ENCODE measurements at places on chromosomes 12 and 14.
A peak's percentile ranks its signal among the peaks of the same experiment; 100 is the strongest.

- DNase-seq: no peak
Measured at GRCh38 chr12:120654656-120655055, 14.2 kb downstream of the CABP1 start.

GRCh38 chr12:97299847-97300246, 162.8 kb upstream of the RMST start:
- no peak for DNase-seq

DNA sequence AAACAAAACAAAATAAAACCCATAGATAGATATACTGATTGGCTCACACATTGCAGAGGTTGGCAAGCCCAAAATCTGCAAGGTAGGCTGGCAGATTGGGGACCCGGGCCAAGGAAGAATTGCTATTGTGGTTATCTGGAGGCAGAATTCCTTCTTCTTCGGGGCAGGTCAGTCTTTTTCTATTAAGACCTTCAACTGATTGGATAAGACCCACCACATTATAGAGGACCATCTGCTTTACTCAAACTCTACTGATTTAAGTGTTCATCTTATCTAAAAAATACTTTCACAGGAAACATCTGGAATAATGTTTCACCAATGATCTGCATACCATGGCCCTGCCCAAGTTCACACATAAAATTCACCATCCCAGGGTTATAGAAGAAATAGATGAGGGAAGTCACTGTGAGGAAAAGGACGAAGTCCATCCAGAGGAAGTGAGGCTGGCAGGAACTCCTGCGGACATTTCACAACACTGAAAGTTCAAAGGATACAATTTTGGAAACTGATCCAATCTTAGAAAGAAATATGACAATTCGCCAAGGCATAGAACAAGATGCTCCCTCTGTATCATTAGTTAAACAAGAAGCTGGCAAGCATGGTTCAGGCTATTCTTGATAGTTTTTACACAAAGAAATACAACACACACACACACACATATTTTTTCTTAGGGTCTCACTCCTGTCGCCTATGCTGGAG, 127.6 kb upstream of the MED13L start:
- DNase-seq: no peak

- DNase-seq: no peak
Measured at GRCh38 chr12:51189790-51190355, 16.9 kb upstream of the TFCP2 start.

- peak; percentile 4 for DNase-seq
Measured at GRCh38 chr12:78863482-78864402, 832 bp upstream of the SYT1 start.

DNA sequence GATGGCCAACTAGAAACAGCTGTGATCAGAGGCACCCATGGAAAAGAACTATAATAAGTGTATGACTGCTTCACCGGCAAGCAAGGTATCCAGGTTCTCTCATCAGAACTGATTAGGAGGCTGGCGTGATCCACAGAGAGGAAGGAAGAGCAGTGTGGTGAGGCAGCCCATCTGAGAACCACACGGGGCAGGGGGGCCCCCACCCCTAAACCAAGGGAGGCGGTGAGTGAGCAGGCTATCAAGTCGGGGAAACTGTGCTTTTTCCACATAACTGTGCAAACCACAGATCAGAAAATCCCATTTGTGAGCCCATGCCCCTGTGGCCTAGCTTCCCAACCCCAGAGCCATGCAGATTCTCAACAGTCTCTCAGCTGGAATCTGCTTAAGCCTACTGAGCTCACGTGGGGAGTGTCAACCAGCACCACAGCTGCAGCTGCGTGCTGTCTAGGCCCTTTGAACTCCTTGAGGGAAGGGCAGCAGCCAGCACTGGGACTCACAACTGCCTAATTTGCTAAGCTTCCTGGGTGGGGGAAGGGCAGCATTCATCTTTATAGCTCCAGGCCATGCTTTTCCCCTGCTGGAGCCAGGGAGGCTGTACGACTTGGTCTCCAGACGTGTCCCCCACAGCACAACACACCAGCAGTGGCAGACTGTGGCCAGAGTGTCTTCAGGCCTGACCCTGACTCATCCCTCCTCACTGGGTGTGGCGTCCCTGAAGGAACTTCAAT, 444.4 kb upstream of the ATP2B1 start:
- no peak for DNase-seq

DNA sequence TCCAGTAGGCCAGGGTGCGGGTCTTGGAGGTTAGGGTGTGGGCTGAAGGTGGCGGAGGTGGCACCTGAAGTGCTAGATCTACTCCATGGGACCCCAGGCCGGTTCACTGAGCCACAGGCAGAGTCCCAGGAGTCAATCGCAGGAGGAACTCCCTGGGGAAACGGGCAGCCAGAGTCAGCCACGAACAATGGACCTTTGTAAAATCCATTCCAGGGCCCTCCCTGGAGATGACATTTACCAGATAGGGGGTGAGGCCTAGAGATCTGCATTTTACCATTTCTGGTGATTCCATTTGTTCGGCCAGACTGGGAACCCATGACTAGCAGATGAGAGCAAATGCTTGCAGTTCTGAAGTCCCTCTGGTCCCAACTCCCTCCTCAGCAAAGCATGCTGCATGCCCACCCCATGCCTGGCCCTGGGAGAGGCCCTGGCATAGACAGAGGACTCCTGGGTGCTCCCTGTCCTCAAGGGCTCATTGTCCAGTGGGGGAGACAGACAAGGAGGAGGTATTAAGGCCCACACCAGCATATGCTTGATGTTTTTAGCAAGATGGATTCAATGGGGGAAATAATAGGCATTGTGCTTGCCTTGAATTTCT, 115.5 kb downstream of the EML1 start:
- no peak for DNase-seq

GRCh38 chr12:22916815-22917214, 291.8 kb downstream of the ETNK1 start:
- DNase-seq: no peak

DNA sequence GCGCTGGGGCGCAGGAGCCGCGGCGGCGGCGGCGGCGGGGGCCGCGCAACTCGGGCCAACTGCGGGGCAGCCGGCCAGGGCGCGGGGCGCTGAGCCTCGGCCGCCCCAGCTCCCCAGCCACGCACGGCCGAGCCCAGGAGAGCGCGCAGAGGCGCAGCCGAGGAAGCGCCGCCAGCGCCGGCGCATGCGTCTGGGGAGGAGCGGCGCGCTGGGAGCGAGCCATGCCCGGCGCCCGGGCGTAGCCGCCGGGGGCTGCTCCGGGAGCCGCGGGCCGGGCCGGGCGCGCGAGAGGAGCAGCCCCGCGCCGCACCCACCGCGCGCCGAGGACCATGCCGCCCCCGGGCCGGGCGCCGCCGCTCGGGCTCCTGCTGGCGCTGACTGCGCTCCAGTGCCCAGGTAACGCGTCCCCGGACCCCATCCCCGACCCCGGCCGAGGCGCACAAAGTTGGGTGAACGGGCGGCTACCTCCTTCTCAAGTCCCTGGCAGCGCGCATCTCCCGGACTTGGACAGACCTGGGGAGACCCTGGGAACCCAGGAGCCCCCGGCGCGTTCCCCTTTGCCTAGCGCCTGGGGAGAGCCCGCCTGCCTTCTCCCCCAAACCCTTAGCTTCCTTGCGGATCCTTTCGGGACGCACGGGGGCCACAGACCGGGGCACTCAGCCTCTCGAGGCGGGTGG, 121.4 kb downstream of the AACS start:
- no peak for DNase-seq

DNA sequence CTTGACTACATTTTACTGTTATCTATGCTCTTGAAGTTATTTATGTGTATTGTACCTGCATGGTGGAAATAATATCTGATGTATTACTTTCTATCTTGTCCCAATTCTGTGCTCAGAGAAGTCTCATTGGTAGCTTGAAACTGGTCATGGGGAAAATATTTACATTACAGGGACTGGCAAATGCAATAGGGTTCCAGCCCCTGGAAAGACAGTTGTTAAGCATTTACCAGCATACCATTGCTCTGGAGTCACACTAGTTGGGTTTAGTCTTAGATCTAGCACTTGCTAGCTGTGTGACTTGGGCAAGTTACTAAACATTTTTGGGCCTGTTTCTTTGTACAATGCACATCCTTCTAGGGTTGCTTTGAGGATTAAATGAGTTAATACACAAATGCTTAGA, 86.3 kb upstream of the NRXN3 start:
- DNase-seq: no peak

GRCh38 chr14:69132513-69133181, 20.3 kb downstream of the DCAF5 start:
- DNase-seq: no peak

GRCh38 chr14:65920996-65921395, 508.5 kb downstream of the FUT8 start:
- DNase-seq: peak; percentile 3

GRCh38 chr12:3562484-3562883, 71.5 kb downstream of the PRMT8 start:
- no peak for DNase-seq

All from muscle of back (tissue), 13 donors.